ENCODE measurements at places on chromosomes 13 and 19.

DNA sequence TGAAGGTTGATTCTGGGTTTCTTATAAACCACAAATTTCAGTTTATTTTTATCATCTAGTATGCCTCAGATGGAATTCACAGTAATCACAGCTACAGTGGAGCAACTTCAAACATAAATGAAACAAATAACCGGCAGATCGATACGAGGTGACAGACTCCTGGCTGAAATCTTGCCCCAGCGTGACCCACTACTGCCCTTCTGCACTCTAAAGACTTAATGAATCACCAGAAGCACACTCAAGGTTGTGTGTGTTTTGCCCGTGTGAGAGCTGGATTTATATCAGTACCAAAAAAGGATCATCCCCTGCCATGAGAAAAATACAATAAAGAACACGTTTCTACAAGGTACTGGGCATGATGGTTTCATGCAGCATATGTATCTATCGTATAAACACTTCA lies 161.7 kb downstream of the KLF12 start:
- no peak for DNase-seq

DNA sequence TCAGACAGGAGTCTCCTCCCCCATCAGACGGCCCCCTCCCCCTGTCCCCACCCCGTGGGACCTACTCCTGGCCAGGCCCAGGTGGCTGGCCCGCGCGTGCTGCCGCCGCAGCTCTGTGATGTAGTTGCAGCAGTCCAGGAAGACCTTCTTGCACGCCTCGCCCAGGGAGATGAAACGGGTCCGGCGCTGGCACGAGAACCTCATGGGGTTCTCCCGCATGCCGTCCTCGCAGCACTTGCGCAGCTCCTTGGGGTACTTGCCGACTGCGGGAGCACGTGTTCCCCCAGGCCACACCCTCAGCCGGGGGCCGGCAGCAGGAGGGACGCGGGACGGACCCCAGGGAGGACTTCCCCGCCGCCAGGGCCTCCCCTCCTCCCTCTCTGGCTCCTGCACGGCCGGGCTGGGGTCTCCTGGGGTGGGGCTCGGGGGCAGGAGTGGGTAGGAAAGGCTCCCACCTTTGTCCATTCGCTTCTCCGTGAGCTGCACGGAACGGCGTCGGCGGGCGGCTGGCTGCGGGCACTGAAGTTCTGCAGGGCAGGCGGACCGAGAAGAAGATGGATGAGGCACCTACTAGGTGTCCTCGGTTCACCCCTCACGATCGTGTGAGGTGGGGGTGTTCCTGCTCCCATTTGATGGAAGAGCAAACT lies 13.3 kb downstream of the C3 start:
- no peak for DNase-seq

DNA sequence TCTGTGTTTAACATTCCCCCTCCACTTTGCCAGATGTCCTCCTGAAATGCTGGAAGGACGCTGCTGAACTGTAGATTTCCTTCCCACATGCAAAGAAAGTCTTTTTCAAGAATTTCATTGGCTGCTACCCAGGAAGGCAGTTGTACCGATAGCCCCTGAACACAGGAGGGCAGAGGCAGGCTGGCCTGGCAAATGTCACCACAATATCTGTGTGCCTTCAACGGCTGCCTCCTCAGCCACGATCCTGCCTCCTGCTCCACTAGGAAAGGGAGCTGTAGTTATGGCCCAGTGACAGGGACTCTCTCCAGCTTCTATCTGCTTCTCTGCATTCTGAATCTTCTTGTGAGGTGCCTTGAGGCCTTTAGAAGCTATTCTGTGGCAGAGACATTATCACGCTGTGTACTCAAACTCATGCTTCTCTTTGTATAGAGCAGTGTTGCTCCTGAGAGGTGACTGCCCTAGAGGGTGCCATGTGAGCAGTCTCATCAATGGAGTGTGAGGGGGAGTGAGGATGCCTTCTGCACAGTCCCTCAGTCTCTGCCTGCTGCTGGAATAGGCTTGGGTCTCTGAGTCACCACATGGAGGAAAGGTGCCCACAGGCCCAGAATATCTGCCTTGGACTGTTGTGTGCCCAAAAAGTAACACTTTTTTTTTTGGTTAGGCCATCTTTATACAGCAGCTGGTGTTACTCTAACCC lies 279.8 kb downstream of the DNAJC15 start:
- DNase-seq: no peak

DNA sequence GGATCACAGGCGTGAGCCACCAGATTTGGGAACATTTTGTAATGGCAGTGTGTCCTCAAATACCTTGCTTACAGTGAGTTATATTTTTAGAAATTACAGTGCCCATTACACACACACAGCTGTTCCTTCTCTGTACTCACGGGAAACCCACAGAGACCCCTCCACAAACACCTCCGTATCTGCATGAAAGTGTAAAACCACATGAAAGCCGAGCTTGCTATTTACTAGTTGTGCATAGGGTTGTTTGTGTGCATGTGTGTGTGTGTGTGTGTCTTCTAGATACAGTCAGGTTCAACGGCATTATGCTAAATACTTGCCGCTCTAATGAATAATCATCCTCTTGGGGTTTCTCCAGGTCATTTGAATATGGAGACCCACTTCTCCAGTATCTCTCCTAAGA lies 22.3 kb upstream of the LILRA2 start:
- no peak for DNase-seq

GRCh38 chr13:37460166-37460565 lies 138.4 kb downstream of the POSTN start:
- DNase-seq: no peak

DNA sequence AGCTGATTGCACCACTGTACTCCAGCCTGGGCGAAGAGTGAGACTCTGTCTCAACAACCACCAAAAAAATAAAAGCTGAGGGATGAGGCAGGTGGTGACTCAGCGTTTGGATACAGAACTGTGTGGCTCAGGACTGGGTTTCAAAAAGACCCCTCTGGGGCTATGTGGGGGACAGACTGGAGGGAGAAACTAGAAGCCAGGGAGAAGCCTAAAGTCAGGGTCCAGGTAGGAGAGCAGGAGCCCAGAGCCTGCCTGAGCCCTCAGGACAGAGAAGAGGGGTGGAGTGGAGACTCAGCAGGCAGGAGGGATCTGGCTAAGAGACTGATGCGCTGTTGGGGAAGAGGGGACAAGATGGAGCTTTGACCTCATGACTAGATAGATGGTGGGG lies 1.8 kb upstream of the CD37 start:
- DNase-seq: no peak

GRCh38 chr13:110486061-110486715 lies 75.3 kb downstream of the RAB20 start:
- no peak for DNase-seq

GRCh38 chr13:31978021-31978420 lies 53.6 kb upstream of the FRY start:
- no peak for DNase-seq

- no peak for DNase-seq
Measured at GRCh38 chr19:30158893-30159245, 213.3 kb upstream of the ZNF536 start.

- DNase-seq: no peak
Measured at GRCh38 chr13:111256458-111256857, 64.0 kb upstream of the TEX29 start.
